ENCODE measurements at places on chromosomes 7 and 10.

DNA sequence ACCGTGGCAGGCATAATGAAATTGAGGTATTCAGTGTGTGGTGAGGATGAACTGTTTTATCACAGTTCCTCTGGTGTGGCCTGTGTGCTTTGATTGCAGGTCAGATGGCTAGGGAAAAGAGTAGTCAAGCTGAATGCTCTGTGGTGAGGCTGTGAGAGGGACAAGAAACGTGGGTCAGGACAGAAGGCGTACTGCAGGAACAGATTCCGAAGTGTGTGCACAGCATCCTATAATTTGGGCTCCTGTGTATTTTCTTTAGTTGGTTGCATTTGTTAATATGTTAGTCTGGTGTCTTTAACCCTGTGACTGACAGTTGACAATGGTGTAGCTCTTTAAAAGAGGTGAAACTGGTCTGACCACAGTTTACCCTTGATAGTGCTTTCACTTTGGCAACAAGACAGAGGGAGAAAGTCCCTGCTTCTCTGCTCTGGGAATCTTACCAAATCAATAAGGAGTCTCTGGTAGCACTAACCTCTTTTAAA lies 76.5 kb downstream of the AUTS2 start:
- no peak for ATAC-seq
- no peaks in the 10 kb centered on the region for H3K4me1 ChIP-seq
- no peaks in the 10 kb centered on the region for H3K27me3 ChIP-seq

GRCh38 chr10:50582046-50582445 lies 41.7 kb downstream of the SGMS1 start:
- peaks cover 21% of the 10 kb centered on the region for H3K4me1 ChIP-seq
- H3K36me3 ChIP-seq, result peaks cover 18% of the 10 kb centered on the region
- no peak overlapping the region for H3K27ac ChIP-seq
- no peak for ATAC-seq

DNA sequence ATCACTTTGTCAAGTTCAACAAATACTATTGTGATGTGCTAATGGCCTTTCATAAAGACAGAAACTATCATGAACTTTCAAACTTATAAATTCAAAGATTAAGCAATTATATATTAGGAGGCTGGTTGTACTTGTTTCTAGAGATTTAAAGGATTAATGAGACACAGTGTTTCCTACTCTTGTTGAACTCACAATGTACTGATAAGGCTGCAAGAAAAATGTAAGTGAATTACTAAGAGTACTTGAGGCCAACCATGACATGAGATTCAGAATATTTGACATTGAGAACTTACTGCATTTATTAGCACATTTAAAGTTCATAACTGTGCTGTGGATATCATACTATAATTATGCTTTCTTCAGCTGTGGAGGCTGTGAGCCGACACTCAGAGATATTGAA lies 1210.5 kb upstream of the SORCS1 start:
- H3K4me1 ChIP-seq, result no peaks in the 10 kb centered on the region
- H3K27me3 ChIP-seq, result no peaks in the 10 kb centered on the region
- H3K36me3 ChIP-seq, result no peaks in the 10 kb centered on the region
- H3K27ac ChIP-seq, result no peak overlapping the region
- no peak overlapping the region for H3K4me3 ChIP-seq

- ATAC-seq, result no peak
- peaks cover 5% of the 10 kb centered on the region for H3K27me3 ChIP-seq
- H3K27ac ChIP-seq, result no peak overlapping the region
These were observed 81.9 kb upstream of the CALN1 start for GRCh38 chr7:72493850-72494661.

DNA sequence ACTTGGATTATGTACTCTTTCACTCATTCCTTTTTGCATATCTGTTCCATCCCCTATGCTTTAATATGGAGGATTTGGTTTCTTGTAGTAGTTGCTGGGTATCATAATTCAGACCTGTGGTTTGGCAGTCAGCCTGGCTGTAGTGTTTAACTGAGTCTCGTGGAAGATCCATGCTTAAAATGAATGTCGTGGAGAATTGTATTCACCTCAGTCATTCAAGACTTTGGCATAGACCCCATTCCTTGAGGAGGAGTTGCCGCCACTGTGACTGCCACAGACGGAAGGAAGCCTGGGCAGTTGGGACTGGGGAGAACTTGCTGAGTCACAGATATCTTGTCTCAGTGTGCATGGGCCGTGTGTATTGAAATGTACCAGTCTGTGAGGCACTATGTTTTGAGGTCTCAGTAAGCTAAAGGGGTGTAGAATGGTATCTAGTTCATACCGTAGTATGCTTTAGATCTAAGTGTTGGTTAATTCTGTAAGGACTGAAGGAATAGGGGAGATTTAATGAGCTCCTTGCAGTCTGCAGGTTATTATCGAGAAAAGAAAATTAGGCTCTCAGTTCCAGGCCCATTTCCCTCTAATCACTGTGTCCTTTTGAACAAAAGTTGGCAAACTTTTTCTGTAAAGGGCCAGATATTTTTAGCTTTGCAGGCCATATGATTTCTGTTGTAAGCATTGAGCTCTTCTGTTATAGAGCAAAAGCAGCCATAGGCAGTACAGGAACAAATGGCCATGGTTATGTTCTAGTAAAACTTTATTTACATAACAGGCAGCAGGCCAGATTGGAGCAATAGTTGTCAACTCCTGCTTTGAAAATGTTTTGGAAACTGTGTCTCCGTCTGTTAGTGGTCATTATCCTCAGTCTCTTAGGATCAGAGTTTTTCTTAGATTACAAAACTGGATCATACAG lies 76.8 kb downstream of the TPST1 start:
- H3K4me3 ChIP-seq, result no peak overlapping the region
- H3K36me3 ChIP-seq, result no peaks in the 10 kb centered on the region

GRCh38 chr10:117616179-117616578 lies 73.6 kb downstream of the EMX2 start:
- H3K4me1 ChIP-seq, result peaks cover 9% of the 10 kb centered on the region
- ATAC-seq, result no peak
- no peaks in the 10 kb centered on the region for H3K36me3 ChIP-seq

Data from activated T-helper 17 cell treated with anti-CD3 and anti-CD28 coated beads, Interleukin-2, amount 50 U/mL, for 72 hours (primary cell).